ENCODE measurements at places on chromosomes 6 and 20. TPM values are rescaled to one million over a fixed set of nuclear protein-coding genes. Genes with fewer than 3 reads are reported as not detected.

DNA sequence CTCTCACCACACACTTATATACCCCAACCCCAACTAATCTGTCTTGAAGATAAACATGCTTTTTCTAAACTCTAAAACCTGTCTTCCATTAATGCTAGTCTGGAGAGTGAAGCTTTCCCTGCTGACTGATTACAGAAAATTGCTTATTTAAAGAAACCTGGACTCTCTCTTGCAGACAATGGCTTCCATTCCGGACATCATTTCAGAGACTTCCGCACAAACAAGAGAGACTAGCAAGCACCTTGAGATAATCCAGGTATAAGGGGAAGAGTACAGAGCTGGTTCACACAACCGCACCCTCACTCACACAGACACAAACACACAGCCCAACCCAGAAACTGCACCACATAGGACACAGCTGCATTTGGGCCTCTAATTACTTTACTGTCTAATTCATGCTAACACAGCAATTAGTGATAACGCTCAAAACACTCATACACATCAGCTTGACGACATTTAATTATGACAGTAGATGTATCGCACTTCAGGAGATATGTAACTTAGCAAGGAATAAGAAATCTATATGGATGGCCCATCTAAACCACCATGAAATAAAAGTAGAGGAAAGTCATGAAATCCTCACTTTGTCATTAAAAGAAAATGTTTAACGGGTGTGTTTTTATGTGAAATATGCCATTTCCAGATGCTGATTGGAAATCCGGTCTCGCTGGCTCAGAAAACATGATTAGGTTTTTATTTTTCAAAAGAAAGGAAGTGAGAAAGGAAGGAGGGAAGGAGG lies 138.1 kb upstream of the JARID2 start:
- H3K4me3 ChIP-seq: no peak overlapping the region
- no peaks in the 10 kb centered on the region for H3K27me3 ChIP-seq
- DNase-seq: no peak

DNA sequence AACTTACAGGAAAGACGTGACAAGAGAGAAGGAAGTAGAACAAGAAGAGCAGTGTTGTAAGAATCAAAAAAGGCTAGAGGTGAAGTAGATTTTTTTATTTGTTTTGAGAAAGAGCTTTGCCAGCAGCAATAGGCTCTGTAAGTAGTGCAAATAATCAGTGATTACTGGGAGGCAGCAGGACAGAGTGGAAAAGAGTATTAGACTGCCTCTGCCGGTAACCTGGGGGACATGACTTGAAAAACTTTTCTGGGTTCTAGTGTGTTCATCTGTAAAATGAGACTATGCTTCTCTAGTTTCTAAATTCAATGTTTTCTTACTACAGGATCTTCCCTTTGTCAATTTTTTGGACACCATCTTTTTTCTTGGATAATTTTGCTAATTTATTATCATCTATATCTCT lies 5.8 kb upstream of the IRAK1BP1 start:
- no peaks in the 10 kb centered on the region for H3K27me3 ChIP-seq
- no peak for DNase-seq
- no peak overlapping the region for H3K27ac ChIP-seq
- peaks cover 4% of the 10 kb centered on the region for H3K4me1 ChIP-seq

DNA sequence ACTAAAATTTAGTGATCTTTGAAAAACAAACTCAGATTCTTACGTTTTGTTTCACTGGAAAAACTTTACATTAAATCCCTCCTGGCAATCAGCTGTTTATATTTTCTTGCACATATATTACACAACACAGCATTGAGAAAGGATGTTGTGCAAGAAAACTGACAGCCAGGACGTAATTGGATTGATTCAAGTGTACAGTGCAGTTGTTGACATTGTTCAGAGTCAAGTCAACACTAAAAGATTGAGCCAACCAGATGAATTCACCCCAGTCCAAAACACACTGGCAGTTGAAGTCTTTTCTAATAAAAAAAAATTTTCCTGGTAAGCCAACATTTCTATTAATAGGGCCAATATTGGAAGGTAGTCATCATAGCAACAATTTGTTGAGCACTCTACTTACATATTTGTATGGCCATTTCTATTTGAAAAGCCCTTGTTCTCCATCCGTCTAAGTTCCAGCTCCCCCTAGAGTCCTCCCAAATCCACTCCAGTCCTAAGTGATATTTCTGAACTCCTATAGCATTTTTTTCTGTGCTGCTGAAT lies 20.9 kb upstream of the VNN1 start:
- peaks cover 13% of the 10 kb centered on the region for H3K27me3 ChIP-seq
- no peak overlapping the region for H3K27ac ChIP-seq
- H3K4me3 ChIP-seq: no peak overlapping the region

GRCh38 chr20:44684047-44684967 lies 30.9 kb upstream of the CCN5 start:
- no peak for DNase-seq
- H3K36me3 ChIP-seq: no peaks in the 10 kb centered on the region
- H3K27me3 ChIP-seq: no peaks in the 10 kb centered on the region
- no peak overlapping the region for H3K27ac ChIP-seq

- H3K4me3 ChIP-seq: no peak overlapping the region
- H3K27me3 ChIP-seq: no peaks in the 10 kb centered on the region
- no peaks in the 10 kb centered on the region for H3K36me3 ChIP-seq
- DNase-seq: no peak
- H3K27ac ChIP-seq: no peak overlapping the region
These were observed 9.6 kb upstream of the PRIM2 start for GRCh38 chr6:57307850-57308249.

DNA sequence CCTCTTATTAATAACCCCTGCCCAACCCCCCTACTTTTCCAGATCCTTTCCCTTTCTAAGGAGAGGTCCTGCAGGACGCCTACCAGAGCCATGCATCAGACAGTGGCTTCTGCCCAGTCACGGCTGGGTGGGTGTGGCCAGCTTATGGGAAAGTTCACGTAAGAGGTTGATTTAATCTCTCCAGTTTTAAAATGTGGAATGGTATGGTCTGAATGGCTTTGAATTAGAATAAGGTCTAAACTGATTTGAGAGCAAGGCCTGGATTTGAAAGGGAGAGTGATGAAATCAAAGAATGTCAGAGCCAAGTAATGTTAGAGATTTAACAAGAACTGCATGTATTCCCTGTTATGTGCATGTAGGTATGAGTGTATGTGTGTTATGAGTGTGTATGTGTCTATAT lies 275.7 kb downstream of the PAX1 start:
- H3K27ac ChIP-seq: no peak overlapping the region
- no peak for DNase-seq
- no peak overlapping the region for H3K4me3 ChIP-seq
- no peaks in the 10 kb centered on the region for H3K4me1 ChIP-seq
- no peaks in the 10 kb centered on the region for H3K27me3 ChIP-seq
- no peaks in the 10 kb centered on the region for H3K36me3 ChIP-seq

DNA sequence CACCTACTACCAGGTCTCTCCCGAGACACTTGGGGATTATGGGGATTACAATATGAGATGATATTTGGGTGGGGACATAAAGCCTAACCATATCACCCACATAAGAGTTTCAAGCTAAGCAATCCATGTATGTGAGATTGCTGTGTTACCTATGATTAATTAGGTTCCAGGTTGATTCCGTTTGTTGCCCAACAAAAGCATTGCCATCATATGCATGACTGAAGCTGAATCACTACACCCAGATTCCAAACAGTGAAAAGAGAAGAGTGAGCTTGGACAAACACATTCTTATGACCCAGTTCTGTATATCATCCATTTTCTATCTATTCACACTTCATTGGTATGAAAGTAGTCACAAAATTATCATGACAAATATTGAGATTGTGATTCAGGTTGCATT lies 952.5 kb upstream of the MAN1A1 start:
- no peaks in the 10 kb centered on the region for H3K36me3 ChIP-seq
- no peak overlapping the region for H3K27ac ChIP-seq
- no peak for DNase-seq
- no peaks in the 10 kb centered on the region for H3K4me1 ChIP-seq
- no peaks in the 10 kb centered on the region for H3K27me3 ChIP-seq

DNA sequence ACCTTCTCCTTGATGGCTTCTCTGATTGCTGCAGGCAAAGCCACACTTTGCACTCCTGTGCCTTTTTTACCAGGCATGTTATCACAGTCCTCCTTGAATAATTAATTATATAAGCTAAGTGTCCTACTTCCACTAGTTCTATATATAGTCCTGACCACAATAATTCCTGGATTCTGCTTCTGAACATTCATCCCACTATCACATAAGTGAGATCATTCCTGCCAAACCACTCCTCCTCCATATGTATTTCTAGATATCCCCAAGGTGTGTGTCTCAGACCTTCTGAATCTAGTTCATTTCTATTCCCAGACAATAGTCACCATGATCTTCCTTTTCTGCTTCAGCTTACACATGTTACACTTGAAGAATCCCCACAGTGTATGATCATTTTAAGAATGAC lies 1237.5 kb upstream of the MAP3K7 start:
- no peak for DNase-seq
- H3K27ac ChIP-seq: no peak overlapping the region
- no peak overlapping the region for H3K4me3 ChIP-seq
- H3K27me3 ChIP-seq: no peaks in the 10 kb centered on the region

DNA sequence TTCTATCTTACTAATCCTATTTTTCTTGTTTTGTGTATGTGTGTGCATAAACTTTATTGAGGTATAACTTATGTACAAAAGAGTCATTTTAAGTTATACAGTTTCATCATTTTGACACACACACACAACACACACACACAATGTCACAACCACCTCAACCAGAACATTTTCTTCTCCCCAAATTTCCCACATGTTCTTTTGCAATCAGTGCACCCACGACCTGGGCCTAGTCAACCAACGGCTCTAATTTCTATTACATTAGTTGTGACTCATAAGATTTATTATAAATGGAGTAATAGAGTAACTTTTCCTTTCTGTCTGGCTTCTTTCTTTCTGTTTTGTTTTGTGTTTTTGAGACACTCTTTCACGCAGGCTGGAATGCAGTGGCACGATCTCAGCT lies 9.8 kb upstream of the POM121L2 start:
- H3K4me3 ChIP-seq: no peak overlapping the region
- no peaks in the 10 kb centered on the region for H3K36me3 ChIP-seq
- H3K27ac ChIP-seq: no peak overlapping the region

- H3K4me3 ChIP-seq: no peak overlapping the region
- no peaks in the 10 kb centered on the region for H3K36me3 ChIP-seq
- H3K4me1 ChIP-seq: no peaks in the 10 kb centered on the region
- no peak overlapping the region for H3K27ac ChIP-seq
- DNase-seq: no peak
These were observed 62.3 kb downstream of the ESR1 start for GRCh38 chr6:151869787-151870186.

- H3K27ac ChIP-seq: no peak overlapping the region
- no peak for DNase-seq
- no peaks in the 10 kb centered on the region for H3K36me3 ChIP-seq
- H3K4me1 ChIP-seq: no peaks in the 10 kb centered on the region
- H3K4me3 ChIP-seq: no peak overlapping the region
- H3K27me3 ChIP-seq: no peaks in the 10 kb centered on the region
These were observed 30.5 kb downstream of the CNR1 start for GRCh38 chr6:88135578-88136114.

- peak overlapping the region; percentile 45 for H3K27ac ChIP-seq
- H3K27me3 ChIP-seq: no peaks in the 10 kb centered on the region
- H3K4me1 ChIP-seq: peaks cover 14% of the 10 kb centered on the region
- DNase-seq: no peak
- no peaks in the 10 kb centered on the region for H3K36me3 ChIP-seq
- H3K4me3 ChIP-seq: no peak overlapping the region
These were observed 36.5 kb downstream of the HIVEP1 start for GRCh38 chr6:12048609-12049008.

GRCh38 chr6:158686791-158687381 lies 37.0 kb downstream of the SYTL3 start:
- H3K36me3 ChIP-seq: peaks cover 2% of the 10 kb centered on the region
- no peak overlapping the region for H3K27ac ChIP-seq
- peak; percentile 10 for DNase-seq
- no peak overlapping the region for H3K4me3 ChIP-seq

DNA sequence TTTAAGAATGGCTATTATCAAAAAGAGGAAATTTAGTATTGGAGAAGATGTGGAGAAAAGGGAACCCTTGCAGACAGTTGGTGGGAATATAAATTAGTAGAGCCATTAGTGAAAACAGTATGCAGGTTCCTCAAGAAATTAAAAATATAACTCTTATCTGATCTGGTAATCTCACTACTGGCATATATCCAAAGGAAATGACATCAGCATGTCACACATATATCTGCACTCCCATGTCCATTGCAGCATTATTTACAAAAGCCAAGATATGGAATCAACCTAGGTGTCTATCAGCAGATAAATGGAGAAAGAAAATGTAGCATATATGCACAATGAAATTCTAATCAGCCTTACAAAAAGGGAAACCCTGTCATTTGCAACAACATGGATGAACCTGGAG lies 2.6 kb downstream of the SIRPG start:
- H3K4me1 ChIP-seq: no peaks in the 10 kb centered on the region
- DNase-seq: no peak
- H3K27ac ChIP-seq: no peak overlapping the region

GRCh38 chr6:33976437-33977360 lies 169.2 kb downstream of the GRM4 start:
- no peak for DNase-seq
- H3K36me3 ChIP-seq: no peaks in the 10 kb centered on the region
- H3K4me1 ChIP-seq: no peaks in the 10 kb centered on the region

DNA sequence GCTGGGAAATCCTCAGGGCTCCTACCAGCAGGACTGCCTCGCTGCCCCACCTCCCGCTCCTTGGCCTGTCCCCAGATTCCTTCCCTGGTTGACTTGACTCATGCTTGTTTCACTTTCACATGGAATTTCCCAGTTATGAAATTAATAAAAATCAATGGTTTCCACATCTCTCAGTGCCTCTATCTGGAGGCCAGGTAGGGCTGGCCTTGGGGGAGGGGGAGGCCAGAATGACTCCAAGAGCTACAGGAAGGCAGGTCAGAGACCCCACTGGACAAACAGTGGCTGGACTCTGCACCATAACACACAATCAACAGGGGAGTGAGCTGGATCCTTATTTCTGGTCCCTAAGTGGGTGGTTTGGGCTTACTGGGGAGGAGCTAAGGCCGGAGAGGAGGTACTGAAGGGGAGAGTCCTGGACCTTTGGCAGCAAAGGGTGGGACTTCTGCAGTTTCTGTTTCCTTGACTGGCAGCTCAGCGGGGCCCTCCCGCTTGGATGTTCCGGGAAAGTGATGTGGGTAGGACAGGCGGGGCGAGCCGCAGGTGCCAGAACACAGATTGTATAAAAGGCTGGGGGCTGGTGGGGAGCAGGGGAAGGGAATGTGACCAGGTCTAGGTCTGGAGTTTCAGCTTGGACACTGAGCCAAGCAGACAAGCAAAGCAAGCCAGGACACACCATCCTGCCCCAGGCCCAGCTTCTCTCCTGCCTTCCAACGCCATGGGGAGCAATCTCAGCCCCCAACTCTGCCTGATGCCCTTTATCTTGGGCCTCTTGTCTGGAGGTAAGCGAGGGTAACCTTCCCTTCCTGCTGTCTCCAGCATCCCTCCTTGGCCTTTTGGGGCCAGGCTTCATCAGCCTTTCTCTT lies at the start of gene CFB:
TSS of gene CFB (plus strand) at position 589 of the 863 bp plus-strand sequence. CDS start at position 716, 127 bp downstream.
- no peaks in the 10 kb centered on the region for H3K36me3 ChIP-seq
- no peak for DNase-seq
- no peak within 1 kb of the TSS for H3K27ac ChIP-seq
- no peaks in the 10 kb centered on the region for H3K4me1 ChIP-seq
- peaks cover 53% of the 10 kb centered on the region for H3K27me3 ChIP-seq
- H3K4me3 ChIP-seq: no peak within 1 kb of the TSS

Gene NRN1
- total RNA-seq: not detected

Gene EPPIN
- not detected for total RNA-seq

Gene COX4I2
- total RNA-seq: 0.34 TPM

Gene LY6G6D
- total RNA-seq: 0.67 TPM

Gene SKIC2
- 82.0 TPM for total RNA-seq

Gene CDH26
- total RNA-seq: 0.49 TPM

Gene CRYBG1
- total RNA-seq: 0.64 TPM

Gene CCN2
- total RNA-seq: 683 TPM

Gene CST3
- 130 TPM for total RNA-seq
